ENCODE measurements at places on chromosomes 6 and 20.

- DNase-seq: no peak
These were observed 407.1 kb upstream of the RUNX2 start for GRCh38 chr6:44920952-44921491.

- no peak for DNase-seq
These were observed 1013.8 kb upstream of the CITED2 start for GRCh38 chr6:140388192-140388802.

- DNase-seq: no peak
These were observed 55.5 kb downstream of the EDN1 start for GRCh38 chr6:12345694-12346058.

DNA sequence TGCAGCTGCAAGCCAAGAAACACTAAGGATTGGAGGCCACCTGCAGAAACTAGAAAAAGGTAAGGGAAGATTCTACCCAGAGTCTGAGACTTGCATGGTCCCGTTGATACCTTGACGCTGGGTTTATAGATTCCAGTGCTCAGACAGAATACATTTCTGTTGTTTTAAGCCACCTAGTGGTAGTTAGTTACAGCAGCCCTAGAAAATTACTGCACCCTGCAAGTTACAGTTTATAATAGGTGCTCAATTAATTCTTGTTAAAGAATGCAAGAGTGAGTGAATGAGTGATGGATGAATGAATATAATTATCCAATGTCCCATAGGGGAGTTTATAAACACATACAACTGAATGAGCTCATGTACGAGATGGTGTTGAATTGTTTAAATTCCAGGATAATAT, 453.1 kb upstream of the SLC35B3 start:
- no peak for DNase-seq

Data from stimulated activated naive B cell treated with anti-CD40 and anti-IgM and Interleukin-4, amounts not matched to agents 10 μg/mL and 1 μg/mL and 100 μg/mL, for 72 hours (primary cell).